Activated naive CD8-positive, alpha-beta T cell treated with anti-CD3 and anti-CD28 coated beads for 36 hours (primary cell): ENCODE measurements at places on chromosomes 5 and 9. TPM values are rescaled to one million over a fixed set of nuclear protein-coding genes. Genes with fewer than 3 reads are reported as not detected.

DNA sequence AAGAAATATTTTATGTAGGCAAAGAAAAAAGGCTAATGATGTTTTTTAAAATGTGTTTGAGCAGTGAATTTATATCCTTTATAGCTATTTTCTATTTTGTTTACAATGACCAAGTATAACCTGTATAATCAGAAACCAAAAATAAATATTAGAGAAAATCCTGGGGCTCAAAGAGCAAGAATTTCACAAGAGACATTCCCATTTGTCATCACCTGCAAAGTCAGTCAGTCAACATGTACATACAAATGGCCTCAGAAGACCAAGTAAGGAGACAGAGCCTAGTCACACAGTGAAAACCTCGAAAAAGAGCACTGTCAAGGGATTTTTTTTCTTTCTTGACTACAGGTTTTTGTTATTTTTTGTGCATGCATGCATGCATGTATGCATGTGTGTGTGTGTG, 231.4 kb downstream of the GLIS3 start:
- DNase-seq: no peak

- no peak for DNase-seq
Measured at GRCh38 chr9:98038958-98039357, 17.6 kb upstream of the NANS start.

The ATP10B gene
- total RNA-seq: not detected

DNA sequence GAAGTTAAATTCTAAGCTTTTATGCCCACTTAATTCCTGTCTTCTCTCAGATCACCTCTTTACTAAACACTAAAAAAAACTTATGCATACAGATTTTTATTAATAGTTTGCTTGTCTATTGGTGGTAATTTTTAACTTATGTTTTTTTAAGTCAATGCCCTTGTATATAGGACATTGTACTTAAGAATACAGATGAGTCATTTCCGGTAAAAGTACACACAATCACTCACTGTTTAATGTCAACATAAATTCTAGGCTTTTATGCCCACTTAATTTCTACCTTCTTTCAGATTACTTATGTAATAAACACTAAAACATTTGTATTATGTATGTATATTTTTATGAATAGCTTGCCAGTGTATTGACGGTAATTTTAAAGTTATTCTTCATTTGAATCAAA, 872.8 kb upstream of the CDH9 start:
- DNase-seq: no peak
